ENCODE measurements at places on chromosomes 16 and 17. TPM values are rescaled to one million over a fixed set of nuclear protein-coding genes. Genes with fewer than 3 reads are reported as not detected.

DNA sequence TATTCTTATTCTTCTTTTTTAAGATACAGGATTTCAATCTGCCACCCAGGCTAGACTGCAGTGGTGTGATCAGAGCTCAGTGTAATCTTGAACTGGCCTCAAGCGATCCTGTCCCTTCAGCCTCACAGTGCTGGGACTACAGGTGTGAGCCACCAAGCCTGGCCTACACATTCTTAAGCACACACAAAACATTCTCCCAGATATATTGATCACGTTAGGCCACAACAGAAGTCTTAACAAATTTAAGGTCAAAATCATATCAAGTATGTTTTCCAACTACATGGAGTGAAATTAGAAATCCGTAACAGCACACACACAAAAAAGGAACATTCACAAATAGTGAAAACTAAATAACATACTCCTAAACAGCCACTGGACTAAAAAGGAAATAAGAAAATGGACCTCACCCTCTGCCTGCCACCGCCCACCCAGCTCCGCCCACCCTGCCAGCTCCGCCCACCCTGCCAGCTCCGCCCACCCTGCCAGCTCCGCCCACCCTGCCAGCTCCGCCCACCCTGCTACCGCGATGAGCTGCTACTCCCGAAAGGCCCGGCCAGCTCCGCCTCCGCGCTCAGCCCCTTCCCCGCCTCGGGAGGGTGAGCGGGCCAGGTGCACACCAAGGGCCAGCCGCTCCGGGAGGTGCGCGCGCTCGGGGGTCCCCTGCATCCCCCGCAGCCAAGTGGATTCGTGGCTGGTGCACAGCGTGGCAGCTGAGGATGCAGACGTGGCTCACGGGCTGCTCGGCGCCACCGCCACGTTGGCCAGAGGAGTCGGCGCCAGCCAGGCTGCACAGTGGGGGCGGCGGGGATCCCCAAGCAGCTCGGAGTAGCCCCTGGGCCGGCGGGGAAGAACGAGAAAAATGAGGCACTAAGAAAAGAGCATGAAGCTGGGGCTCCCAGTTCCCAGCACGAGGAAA, 41.2 kb downstream of the C16orf87 start:
- peak overlapping the region; percentile 65 for H3K27ac ChIP-seq
- peak overlapping the region; percentile 79 for H3K4me3 ChIP-seq
- no peaks in the 10 kb centered on the region for H3K36me3 ChIP-seq
- peaks cover 10% of the 10 kb centered on the region for H3K4me1 ChIP-seq
- DNase-seq, result peak; percentile 79

GRCh38 chr16:1057252-1057932, 15.2 kb upstream of the SSTR5 start:
- DNase-seq, result peak; percentile 65
- no peaks in the 10 kb centered on the region for H3K4me1 ChIP-seq
- no peak overlapping the region for H3K4me3 ChIP-seq
- H3K27me3 ChIP-seq, result no peaks in the 10 kb centered on the region

Gene FLCN
- 44.2 TPM for total RNA-seq

Gene RAPGEFL1
- total RNA-seq, result 5.6 TPM

Gene CD300C
- total RNA-seq, result 1.4 TPM
